CD4-positive, CD25-positive, alpha-beta regulatory T cell (primary cell): ENCODE measurements at places on chromosomes 6 and 20.

DNA sequence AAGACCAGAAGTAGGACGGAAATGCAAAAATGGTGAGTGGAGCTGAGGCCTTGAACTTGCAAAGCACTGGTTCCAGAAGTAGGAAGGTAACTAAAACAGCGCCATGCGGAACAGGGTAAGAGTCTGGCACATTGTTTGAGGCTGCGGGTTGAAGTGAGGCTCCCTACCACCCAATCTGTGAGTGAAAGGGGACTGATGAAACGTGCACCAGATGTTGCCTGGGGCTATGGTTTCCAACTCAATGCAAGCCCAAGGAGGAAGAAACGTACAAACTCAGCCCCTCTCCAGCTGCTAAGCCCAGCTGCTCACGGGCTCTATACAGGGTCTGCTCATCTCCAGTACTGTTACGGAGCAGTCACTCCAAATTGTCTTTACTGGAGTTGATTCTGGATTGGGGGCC is 68.7 kb upstream of the KCNK16 start:
- no peak for DNase-seq

DNA sequence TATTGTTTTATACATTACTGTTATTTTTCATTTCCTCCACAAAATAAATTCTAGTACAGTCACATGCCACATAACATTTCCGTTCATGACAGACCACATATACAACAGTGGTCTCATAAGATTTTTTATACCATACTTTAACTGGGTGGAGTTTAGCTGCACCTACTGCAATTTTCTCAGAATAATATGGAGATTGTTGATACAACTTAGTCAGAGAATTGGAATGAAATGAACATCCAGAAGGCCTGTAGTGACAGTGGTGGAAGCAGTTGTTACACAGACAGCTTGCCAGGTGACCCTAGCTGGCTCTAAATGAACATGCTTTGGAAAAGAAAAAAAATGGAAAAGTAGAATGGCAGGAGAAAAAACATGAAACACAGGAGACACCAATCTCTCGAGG is 183.2 kb upstream of the TCF21 start:
- DNase-seq, result no peak

- DNase-seq, result no peak
Measured at GRCh38 chr6:55198715-55199114, 24.4 kb downstream of the HCRTR2 start.

GRCh38 chr6:39508515-39508914 is 186.0 kb upstream of the KCNK16 start:
- no peak for DNase-seq

GRCh38 chr6:88380618-88381288 is 214.6 kb upstream of the CNR1 start:
- DNase-seq, result no peak

GRCh38 chr6:33142501-33143070 is 49.7 kb downstream of the COL11A2 start:
- DNase-seq, result no peak

DNA sequence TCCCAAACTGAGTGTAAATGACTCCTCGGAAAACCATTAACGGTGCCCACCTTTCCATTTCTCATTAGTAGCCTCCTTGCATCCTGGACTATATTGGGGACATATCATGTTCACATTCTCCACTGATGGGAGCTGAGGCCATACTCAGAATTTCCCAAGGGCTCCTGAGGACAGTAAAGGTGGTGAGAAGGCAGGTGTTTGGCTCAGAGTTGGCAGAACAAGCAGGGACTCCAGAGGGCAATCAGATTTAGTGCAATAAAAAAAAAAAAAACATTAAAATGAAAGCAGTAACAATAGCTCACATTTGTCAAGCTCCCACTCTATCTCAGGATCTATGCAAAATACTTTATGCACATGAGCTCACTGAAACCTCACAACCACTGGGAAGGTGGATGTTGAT is 401.4 kb downstream of the MAFB start:
- DNase-seq, result no peak

- DNase-seq, result no peak
Measured at GRCh38 chr6:147046141-147046877, 157.9 kb upstream of the STXBP5 start.

DNA sequence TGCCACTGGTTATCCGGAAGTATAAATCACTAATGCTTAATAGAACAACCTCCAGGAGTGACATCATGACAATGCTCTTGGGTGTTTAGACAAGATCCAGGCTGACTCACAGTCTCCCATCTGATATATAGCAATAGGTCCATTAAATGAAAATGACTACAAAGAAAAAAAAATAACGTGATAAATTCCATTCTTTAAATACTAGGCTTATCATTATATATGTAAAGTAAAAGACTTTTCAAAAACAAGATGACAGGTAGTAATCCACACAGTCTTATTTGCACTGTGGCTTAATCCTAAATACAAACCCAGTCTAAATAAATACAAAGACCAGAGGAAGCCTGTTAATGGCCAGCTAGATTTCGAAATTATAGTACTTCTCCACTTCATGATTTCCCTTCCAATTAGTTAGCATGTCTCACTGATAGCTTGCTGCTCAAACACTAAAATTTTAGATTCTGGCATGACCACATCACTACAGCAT is 149.1 kb upstream of the BEND3 start:
- no peak for DNase-seq

- no peak for DNase-seq
Measured at GRCh38 chr6:155341130-155341828, 27.0 kb upstream of the TFB1M start.

DNA sequence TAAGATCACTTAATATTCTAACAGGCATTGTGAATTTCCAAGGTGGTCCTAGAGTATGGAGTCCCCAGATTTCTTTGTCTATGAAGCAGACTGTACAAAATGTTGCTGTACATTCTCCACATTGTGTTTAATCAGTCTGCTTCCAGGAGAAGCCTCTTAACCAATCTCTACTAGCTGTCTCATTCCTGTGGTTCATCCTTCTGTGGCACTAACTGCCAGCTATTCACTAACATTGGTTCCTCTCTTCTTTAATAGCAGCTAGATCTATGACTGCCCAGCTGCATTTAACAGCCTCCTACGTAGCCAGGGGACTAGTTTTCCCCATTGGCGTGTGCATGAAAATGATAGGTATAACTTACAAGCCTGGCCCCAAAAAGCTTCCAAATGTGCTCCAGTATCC is 395.4 kb downstream of the SAMD5 start:
- no peak for DNase-seq

GRCh38 chr20:56706867-56707360 is 77.8 kb downstream of the TFAP2C start:
- no peak for DNase-seq

DNA sequence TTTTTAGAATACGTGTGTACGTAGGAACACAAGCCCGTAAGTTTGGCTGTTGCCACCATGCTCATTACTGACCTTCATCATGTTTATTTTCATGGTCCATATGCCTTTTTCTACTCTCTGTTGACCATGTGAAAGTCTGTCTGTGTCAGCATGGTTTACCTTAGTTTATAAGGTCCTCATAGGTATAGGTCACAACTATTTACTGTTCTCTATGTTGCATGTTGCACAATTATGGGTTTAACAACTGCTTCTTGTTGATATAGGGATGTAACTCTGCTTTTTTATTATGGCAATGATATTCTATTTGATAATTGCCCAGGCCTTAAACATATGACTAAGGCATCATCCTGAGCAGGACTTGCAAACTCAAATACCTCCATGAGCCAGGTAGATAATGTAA is 13.4 kb upstream of the RANBP9 start:
- no peak for DNase-seq

GRCh38 chr20:55928266-55928665 is 77.1 kb downstream of the CBLN4 start:
- DNase-seq, result no peak

DNA sequence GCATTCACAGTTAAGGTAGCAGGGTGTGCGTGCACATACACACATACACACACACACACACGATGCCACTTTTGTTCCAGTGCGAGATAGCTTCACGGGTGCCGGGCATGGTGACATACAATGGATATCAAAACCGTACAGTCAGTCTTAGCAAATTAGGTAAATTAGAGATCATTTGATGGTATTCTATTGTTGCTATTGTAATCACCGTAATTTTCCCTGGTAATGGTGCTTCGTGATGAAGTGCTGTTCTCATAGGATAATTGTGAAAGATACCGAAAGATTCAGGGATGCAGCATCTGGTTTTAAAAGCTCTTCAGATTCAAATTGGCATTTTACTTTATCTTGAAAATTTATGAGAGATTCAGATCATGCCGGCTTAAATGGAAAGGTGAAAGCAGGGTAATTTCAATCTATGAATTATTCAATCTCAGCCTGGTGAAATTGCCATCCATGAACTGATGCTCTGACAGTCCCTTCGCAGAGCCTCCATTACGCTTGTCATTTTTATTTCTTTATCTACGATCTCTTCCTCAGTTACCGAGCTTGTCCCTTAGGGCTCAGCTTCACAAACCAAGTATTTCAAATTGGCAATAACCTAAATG is 71.3 kb upstream of the SOX4 start:
- DNase-seq, result no peak

DNA sequence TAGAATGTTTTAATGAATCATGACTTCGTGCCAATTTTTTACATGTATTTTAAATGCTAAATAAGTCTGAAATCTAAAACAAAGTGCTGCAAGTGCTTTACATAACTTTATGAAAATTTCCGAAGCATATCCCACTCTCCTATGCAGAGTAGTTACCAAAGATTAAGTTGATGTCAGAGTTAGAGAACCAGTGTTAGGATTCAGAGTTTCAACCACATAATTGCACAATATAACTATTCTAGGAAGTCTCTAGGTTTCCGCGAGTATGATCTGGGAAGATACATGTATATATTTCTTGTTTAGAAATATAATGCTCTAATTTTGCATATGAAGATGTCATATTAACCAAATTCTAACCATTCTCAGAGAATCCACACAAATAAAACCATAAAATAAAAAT is 74.8 kb downstream of the ASCC3 start:
- DNase-seq, result no peak

- DNase-seq, result no peak
Measured at GRCh38 chr6:169824848-169825557, 73.6 kb downstream of the ERMARD start.

- no peak for DNase-seq
Measured at GRCh38 chr6:105977934-105978504, 108.1 kb upstream of the PRDM1 start.

DNA sequence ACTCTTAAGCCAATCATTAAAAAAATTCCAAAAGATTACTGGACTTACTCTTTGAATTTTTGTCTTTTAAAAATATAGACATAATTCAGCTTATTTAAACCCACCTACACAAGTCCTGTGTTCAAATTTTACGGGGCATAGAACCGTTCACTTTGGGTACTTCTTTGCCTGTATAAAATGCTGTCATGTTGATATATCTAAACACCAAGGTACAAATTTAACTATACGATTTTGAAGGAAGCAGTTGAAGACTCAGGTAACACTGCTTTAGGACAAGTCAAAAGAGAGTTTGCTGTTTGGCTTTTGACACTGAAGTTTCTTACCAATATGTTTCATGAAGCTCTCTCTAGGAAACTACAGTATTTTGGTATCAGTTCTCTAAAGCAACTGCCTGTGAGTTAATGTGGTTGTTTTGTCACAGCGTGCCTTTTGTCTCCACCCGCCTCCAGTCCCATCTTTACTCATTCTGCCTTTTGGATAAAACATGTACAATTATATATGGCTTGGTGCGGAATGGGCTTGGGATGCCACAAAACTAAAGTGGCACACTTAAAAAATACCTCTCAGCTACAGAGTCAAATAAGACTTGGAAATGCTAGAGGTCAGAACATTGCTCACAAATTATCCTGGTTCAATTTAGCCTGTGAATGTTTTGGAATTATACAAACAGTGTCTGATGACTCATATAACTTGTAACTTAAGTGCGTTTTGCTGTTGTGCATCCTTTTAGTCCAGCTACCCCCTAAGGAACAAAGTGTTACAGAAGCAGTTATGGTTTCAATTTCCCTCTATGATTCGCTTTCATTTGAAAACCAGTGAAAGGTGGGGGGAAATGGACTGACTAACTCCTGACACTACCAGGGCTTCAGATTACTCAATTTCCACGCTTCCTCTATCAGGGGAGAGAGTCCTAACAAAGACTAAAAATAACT is 38.7 kb downstream of the RGS17 start:
- no peak for DNase-seq

DNA sequence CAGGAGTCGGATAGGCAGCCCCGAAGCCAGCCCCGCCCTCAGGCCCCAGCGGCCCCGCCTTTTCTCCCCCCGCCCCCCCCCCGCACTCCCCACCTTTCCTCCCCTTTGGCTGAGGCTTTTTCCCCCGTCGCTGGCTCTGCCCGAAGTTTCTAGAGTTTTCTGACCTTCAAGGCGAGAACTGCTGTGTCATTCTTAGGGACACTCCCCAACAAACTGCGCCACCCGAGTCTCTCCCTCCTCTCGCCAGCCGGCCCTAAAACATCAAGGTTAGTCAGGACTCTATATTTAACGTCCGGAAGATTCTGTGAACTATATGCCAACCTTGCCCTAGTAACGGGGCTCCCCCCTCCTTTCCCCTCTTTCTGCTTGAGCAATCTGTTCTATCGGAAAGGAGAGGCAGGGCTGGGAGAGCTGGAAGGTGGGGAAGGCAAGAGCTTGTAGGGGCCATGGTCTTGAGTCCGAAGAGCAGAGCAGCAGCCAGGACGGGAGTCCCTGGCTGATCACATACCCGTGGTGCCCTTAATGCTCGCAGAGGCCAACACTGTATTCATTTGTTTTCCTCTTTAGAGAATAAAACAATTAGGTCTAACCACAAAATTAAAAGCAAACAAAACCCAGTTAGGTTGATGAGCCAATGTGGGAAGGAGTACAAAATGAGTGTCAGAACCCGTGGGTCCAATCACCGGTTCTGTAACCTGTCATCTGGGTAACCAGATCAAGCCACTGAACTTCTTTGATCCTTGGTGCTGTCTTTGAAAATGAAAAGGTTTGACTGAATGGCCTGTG is 5.3 kb upstream of the HSPA1B start:
- DNase-seq, result peak; percentile 61

DNA sequence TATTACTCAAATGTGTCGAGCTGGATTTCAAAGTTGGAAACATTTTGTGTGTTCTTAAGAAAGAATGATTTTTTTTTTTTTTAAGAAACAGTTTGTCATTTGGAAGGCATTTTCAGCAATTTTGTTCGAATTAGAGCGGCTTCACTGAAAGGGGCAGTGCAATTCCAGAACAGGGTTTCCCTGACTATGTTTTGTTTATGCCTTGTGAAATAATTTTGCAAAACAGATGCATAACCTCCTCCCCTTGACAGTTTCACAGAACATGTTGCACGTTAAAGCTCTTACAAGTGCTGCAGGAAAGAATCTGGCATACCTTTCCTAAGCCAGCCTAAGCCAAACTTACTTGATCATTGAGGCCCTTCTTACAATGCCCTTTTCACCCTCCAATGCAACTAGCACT is 216.0 kb upstream of the SSTR4 start:
- DNase-seq, result no peak

- no peak for DNase-seq
Measured at GRCh38 chr6:127716465-127716864, 139.5 kb downstream of the C6orf58 start.

GRCh38 chr20:51958099-51959065 is 156.1 kb upstream of the SALL4 start:
- DNase-seq, result no peak

DNA sequence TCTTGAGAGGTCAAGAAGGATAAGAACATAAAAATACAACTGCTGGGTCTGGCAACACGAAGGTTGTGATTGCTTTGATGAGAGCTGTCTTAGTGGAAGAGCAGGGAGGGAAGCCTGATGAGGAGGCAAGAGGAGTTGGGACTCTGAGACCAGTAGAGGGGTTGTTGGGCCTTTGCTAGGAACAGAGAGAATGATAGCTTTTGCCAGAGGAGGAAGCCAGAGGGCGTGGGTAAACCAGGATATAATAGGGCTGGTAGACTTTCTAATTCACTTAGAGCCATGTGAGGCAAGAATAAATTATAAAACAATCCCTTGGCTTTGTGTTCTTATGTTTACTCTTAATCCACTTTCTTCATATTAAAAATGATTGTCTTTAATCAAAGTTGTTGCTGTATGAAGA is 78.6 kb downstream of the RCAN2 start:
- no peak for DNase-seq
